ENCODE measurements at places on chromosomes 5 and 9. TPM values are rescaled to one million over a fixed set of nuclear protein-coding genes. Genes with fewer than 3 reads are reported as not detected.
A peak's percentile ranks its signal among the peaks of the same experiment; 100 is the strongest.

GRCh38 chr9:74887981-74888370 lies 255 bp upstream of the TRPM6 start:
- DNase-seq = no peak

The CERCAM gene
- polyA plus RNA-seq = 114 TPM

DNA sequence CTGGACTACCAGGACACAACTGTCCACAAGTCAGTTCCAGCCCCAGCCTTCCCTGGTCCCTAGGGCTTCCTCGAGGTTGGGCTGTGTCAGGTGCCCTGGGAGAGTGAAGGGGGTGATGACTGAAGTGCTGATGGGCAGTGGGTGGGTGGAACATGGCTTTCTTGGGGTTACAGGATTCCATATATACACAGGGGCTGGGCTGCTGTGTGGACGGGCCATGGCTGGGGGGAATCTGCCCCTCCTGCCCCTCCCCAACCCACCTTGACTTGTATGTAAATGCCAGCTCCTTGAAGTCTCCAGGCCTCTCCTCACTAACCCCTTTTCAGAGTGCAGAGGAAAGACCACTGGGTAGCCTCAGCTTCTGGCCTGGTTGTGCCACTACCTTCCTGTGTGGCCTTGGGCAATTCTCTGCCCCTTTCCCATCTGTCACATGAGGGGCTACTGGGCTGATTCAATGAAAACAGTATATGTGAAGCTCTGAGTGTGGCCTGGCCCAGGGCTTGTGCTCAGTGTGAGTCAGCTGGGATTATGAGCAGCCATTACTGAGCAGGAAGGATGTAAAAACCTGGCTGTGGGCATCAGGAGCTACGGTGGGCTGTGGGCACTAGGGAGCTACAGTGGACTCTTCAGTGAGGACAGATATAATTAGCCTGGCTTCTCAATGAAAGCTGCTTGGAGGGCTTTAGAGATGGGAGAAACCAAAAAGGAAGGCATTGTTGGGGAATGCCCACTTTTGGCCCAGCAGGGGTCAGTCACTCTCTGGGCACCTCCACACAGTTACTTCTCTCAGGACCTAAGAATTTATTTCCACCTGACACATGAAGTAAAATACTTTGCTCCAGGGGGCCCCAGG lies 23.3 kb downstream of the PITX1 start:
- no peak for DNase-seq

The PAX5 gene
- 0.21 TPM for polyA plus RNA-seq

The TAF11L10 gene
- polyA plus RNA-seq = not detected

DNA sequence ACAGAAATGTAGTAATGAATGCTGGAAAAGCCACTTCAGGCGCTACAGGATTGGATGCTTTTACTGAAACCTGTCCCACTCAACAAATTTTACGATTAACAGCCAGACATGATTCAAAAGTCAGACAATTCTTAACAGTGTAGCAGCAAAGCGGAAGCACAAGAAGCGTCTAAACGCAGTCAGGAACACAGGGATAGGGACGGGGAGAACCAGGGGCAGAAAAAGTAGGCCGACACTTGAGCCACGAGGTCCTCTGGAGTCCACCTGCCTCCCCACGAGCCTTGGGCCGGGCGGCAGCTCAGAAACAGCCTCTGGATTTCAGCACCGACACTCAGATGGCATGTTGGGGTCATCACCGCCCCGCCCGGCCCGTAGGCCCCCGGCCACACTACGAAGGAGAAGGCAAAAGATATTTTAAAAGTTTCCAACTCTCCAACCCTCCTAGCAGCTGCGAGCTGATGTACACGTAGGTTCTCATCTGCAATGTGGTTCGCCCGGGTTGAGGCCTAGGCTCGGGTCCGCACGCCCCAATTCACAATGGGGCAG lies 615 bp downstream of the RACK1 start:
- DNase-seq = peak; percentile 35

The GPBP1 gene
- 78.6 TPM for polyA plus RNA-seq

- no peak for DNase-seq
These were observed 43.3 kb downstream of the PRRX2 start for GRCh38 chr9:129708793-129709192.

The CNTNAP3B gene
- polyA plus RNA-seq = 6.3 TPM

GRCh38 chr9:133655701-133656100 lies 19.5 kb downstream of the DBH start:
- no peak for DNase-seq

DNA sequence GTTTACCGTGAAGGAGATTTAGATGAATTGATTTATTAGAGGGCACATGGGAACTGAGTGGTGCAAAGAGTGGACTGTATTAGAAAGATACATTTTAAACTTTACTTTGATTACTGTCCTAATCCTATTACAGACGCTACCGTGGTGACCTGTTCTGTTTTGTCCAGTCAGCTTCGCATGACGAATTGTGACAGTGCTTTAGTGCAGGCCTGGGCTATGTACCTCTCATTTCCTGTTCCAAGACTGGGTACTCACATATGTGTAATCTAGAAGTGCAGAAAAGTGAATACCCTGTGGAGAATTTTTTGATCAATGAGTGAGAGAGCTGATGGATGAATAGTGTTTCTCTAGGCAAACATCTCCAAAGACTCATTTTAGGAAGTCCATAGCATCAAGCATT lies 385.9 kb downstream of the ANXA1 start:
- DNase-seq = no peak

The ENTREP1 gene
- polyA plus RNA-seq = 48.7 TPM

The PDE6A gene
- 0.09 TPM for polyA plus RNA-seq

DNA sequence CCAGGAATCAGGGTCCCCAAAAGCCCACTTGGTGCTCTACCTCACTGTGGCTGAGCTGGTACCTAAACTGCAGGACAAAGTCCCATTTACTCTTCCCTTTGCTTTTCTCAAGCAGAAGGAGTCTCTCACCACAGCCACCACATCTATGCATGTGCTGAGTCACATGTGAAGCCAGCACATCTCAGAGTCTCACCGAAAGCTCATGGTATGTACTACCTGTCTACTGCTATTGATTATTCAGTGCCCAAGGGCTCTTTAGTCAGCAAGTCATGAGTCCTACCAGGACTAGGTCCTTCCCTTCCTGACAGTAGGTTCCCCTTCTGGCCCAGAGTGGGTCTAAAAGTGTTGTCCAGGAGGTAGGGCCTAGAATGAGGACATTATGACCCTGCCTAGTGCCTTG lies 130.7 kb upstream of the NTRK2 start:
- no peak for DNase-seq

GRCh38 chr5:54590824-54591223 lies 73.3 kb downstream of the SNX18 start:
- no peak for DNase-seq

DNA sequence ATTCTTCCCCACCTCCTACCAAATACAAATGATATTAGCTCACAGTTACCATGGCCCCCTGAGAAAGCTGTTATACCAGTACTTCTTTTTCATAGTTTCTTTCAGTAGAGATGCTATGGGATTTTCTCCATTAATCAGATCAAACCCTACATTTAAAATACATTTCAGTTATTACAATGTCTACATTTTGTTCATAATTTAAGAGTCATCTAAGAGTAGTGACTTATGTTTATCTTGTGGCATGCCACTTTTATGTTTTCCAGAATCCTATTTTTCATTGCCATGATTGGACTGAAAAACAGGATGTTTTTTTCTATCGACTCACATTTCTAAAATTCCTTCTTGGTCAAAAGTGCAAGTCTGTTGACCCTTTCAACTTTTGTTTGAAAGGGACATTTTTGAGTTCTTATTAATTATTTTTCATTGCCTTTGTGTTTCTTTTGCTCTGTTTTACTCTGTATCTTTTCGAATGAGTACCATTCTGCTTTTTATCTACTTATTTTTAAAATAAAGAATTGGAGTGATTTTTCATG lies 77.4 kb upstream of the ANXA1 start:
- no peak for DNase-seq

The FOCAD gene
- 15.6 TPM for polyA plus RNA-seq

The HINT1 gene
- 311 TPM for polyA plus RNA-seq

Data from hindlimb muscle (tissue), 1 donor.